ENCODE measurements at places on chromosomes 4 and X.

DNA sequence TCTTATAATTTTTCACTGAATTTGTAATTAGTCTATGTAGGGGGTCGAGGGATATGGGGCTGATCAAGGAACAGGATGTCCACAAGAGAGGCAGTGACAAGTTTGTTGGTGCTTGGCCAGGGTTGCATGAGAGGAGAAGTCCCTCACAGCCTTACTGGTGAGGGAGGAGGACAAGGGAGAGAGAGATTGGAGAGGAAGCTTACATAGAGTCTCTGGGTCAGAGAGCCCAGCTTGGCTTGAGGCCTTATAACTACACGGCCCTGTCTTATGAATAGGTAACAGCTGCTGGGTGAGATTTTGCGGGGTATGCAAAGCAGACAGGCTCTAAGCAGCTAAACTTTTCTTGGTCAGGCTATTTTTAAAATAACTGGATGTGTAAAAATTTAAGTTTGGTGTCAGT lies 37.9 kb upstream of the OTUD4 start:
- no peak for DNase-seq

DNA sequence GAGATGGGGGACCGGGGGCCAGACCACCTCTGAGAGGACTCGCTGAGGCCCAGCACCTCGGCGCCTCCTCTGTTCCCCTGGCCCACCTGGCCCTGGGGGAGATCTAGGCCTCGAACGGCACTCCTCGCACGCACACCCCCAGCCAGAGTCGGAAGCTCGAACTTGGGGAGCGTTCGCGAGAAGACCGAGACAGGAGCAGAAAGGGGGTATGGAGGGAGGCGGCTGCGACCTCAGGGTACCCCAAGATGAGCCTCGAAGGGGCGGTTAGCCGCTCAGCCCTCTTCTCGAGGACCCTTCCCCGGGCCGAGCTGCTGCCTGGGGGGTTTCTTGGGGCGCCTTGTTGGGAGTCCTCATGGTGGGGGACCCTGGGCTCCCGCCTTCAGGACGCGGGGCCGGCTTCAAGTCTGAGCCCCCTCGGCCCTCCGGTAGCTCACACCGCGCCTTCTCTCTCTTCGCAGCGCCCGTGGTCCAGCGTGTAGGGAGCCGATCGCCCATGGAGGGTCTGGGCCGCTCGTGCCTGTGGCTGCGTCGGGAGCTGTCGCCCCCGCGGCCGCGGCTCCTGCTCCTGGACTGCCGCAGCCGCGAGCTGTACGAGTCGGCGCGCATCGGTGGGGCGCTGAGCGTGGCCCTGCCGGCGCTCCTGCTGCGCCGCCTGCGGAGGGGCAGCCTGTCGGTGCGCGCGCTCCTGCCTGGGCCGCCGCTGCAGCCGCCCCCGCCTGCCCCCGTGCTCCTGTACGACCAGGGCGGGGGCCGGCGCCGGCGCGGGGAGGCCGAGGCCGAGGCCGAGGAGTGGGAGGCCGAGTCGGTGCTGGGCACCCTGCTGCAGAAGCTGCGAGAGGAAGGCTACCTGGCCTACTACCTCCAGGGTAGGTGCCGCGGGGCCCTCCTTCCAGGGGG lies 706 bp downstream of the DUSP9 start:
- peak; percentile 19 for DNase-seq

DNA sequence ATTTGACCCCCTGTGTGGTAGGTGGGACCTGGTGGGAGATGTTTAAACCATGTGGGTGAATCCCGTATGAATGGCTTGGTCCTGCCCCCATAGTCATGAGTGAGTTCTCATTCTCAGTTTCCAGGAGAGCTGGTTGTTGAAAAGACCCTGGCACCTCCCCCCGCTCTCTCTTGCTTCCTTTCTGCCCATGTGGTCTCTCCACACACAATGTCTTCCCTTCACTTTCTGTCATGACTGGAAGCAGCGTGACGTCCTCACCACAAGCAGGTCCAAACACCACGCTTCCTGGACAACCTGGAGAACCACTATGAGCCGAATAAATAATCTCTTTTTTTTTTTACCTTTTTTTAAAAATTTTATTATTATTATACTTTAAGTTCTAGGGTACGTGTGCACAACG lies 3.5 kb upstream of the CSF2RA start:
- no peak for DNase-seq

- DNase-seq, result no peak
These were observed 80.3 kb upstream of the LSM6 start for GRCh38 chr4:146095091-146095690.

DNA sequence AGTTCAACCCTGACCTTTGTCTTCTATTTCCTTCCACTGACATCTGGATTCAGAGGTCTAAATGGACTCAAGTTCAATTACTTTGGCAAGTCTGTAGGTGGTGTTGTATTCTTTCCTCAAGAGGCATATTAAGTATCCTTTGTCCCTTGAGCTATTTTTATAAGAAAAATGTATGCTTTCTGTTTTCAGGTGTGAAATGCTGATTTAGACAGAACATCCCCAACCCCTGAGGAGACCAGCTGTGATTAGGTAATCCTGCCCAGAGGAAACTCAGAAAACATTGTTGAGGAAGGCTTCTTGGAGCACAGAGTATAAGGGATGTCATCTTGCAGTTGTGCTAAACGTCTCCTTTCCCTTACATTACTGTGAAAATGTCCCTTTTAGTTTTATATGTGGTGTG lies 46.6 kb upstream of the EGFL6 start:
- DNase-seq, result no peak

- no peak for DNase-seq
These were observed 6.0 kb upstream of the TEX13A start for GRCh38 chrX:105226499-105226898.

- DNase-seq, result no peak
These were observed 114.1 kb upstream of the PPARGC1A start for GRCh38 chr4:24003926-24004325.

DNA sequence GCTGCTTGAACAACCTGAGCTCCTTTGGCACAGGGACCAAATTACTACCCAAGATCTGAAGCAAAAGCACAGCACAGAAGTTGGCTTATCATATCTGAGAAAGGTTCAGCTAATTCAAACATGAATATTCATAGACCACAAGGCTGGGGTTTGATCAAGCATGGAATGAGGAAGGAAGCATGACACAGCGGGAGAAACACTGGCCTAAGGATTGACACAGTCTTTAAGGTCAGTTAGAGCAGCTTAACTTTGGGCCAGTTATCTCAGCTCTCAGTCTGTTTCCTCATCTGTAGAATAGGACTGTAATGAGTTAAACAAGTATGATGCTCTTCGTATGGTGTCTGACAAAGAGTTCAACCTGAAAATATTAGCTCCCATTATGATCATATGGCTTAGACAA lies 88.5 kb upstream of the CBR4 start:
- DNase-seq, result no peak

DNA sequence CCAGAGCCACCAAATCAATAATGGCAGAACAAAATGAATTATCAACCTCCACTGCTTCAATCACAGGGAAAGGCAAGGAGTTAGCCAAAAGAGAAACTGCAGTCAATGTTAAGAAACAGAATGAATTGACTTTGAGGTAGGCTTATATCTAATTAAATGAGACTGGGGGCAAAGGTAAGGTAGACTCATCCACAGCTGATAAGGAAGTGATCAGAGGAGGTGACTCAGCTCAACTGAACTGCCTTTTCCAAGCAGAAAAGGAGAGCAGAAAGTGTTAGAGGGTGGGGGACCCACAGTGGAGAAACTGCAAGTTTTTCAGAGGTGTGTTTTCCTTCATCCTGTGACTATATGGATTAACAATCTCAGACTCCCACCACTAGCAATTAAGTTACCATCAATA lies 345.8 kb upstream of the PPARGC1A start:
- DNase-seq, result no peak

- no peak for DNase-seq
These were observed 570.3 kb downstream of the RAPGEF2 start for GRCh38 chr4:159673221-159673620.

- DNase-seq, result peak; percentile 60
These were observed 23.5 kb downstream of the TLR10 start for GRCh38 chr4:38759113-38759789.

- no peak for DNase-seq
These were observed 253.7 kb downstream of the NAP1L3 start for GRCh38 chrX:93419642-93420041.

DNA sequence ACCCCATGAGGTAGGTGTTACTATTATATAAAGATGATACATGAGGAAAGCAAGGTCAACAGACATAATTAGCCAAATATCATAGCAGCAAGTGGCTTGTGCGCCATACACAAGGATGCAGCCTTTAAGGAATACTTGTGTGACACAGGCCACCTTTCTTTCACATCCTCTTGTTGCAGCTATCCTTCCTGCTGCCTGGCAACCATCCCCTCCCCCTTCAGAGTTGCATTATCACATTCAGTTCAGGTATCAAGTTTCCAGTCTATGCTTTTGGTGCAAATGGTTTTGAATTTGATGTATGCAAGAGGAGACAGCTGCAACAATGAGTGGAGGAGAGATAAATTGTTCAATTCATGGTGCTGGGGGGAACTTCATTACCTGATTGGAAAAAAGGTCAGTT lies 6.4 kb downstream of the ZCCHC18 start:
- DNase-seq, result no peak

- DNase-seq, result no peak
These were observed 68.4 kb downstream of the TAPT1 start for GRCh38 chr4:16157609-16158503.

DNA sequence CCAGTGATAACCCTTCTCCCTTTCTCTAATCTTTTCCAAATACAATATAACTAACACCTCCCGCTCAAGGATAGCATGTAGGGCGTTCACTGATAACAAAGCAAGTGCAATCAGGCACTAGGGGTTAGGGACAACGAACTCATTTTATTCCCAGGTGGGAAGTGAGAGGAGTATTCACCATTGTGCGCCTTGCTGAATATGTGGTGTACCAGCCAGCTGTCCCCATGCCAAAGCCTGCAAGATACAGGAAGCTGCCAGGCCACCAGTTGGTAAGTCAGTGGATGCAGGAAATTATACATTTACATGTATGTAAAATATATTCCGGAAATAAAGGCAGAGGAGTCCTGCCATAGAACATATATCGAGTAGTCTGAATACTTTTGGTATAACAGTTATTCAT lies 6.3 kb upstream of the HPRT1 start:
- no peak for DNase-seq

- DNase-seq, result peak; percentile 57
These were observed 133.6 kb upstream of the GIMD1 start for GRCh38 chr4:106502106-106502699.

DNA sequence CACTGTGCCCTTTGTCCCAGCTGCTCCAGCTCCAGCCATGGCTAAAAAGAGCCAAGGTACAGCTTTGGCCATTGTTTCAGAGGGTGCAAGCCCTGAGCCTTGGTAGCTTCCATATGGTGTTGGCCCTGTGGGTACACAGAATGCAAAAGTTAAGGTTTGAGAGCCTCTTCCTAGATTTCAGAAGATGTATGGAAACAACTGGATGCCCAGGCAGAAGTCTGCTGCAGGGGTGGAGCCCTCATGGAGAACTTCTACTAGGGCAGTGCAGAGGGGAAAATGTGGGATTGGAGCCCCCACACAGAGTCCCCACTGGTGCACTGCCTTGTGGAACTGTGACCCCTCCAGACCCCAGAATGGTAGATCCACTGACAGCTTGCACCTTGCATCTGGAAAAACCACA lies 70.9 kb upstream of the MSX1 start:
- no peak for DNase-seq

GRCh38 chr4:175431694-175432093 lies 380.4 kb downstream of the GPM6A start:
- no peak for DNase-seq

- peak; percentile 37 for DNase-seq
These were observed 71.0 kb downstream of the PJA1 start for GRCh38 chrX:69093960-69094871.

DNA sequence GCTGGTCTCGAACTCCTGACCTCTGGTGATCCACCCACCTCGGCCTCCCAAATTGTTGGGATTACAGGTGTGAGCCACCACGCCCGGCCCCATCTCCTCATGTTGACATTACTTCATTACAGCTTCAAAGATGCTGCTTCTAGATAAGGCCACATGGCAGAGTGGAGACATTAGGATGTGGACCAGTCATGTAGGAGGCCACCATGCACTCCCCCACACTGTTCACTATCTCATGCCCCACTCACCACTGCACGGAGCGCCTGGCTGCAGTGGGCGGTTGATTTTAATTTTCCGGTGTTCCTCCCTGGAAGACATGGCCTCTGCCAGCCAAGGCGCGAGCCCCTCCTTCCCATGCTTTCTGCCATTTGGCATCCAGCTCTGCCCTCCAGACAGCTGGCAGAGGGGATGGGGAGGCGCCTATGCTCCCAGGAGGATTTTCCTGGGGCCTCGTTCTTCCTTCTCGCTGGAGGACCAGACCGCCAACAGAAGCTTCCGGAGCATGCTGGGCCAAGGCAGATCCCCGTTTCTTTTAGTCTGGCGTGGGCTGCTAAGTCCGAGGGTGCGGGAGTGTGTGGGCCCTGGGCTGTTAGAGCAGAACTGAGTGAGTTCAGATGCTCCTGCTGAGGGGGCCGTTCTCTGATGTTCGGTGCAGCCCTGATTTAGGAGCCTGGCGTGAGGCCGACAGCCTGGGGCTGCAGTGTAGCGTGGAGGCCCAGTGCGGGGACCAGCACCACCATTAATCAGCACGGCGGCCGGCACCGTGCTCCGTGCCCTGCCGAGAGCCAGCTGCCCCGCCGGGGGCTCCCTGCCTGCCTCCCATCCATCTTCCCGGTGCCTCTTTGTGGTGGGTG lies 93.1 kb downstream of the SORCS2 start:
- DNase-seq, result no peak

DNA sequence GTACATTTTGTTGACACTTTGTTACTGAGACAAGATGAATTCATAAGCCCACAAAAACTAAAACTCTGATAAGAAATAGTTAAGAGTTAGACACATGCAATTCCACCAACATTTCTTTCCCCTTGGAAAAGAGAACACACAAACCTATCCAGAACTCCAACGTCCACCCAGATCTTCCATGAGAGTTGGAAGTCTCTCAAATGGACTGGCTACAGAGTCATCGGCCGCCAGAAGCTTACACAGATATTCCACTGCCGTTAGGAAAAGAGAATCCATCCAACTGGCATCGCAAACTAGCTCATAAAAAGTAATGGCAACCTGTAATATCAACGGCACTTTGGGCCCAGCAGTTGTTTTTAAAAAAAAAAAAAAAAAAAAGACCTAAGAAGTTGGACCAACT lies 114.7 kb downstream of the PRKX start:
- no peak for DNase-seq

DNA sequence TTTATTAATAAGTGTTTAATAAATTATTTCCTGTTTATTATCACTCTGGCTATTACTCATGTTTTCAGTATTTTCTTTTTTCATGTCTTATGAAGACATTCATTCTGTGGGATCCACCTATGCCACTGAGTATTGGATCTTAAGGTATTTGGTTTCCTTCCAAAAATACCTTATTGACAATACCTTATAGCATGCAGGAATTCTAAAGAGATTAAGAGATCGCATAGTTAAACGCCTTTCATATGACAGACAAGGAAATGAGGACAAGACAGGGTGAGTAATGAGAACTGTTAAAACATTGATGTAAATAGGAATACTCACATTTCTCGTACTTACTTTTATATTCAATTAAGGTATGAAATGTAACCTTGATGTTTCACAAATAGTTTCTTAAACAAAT lies 38.2 kb upstream of the TMPRSS11B start:
- no peak for DNase-seq

Data from activated T-cell treated with anti-CD3 and anti-CD28 coated beads, Interleukin-2, amount 50 U/mL, for 48 hours (primary cell).